Stimulated activated CD8-positive, alpha-beta memory T cell treated with anti-CD3 and anti-CD28 coated beads, Interleukin-2, amount 100 ng/mL, for 1 hour (primary cell): ENCODE measurements at places on chromosomes 1 and 21.

DNA sequence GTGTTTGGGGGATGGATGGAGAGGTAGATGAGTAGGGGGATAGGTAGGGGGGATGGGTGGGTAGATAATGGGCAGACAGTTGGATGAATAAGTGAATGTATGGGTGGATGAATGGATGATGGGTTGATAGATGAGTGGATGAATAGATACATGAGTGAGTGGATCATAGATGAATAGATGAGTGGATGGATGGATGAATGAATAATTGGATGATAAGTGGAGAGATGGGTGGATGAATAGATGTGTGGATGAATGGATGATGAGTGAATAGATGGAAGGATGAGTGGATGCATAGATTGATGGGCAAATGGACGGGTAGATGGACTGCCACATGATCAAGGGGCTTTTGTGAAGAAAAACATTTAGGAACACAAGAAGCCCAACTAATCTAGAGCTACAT lies 133.3 kb upstream of the F3 start:
- no peak for DNase-seq

- no peak for DNase-seq
Observed at GRCh38 chr1:174569240-174569639, 121.5 kb downstream of the GPR52 start.

GRCh38 chr1:55428944-55429931 lies 214.1 kb upstream of the USP24 start:
- DNase-seq: no peak

DNA sequence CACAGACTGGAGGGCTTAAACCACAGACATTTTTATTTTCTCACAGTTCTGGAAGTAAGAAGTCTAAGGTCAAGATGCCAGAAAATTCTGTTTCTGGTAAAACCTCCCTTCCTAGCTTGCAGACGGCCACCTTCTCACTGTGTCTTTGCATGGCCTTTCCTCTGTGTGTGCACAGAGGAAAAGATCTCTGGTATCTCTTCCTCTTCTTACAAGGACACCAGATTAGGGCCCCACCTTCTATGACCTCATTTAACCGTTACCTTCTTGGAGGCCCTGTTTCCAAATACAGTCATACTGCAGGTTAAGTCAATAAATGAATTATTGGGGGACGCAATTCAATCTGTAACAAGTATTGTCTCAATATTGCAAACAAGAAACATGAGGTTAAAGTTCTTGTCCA lies 63.0 kb upstream of the PRDX6 start:
- DNase-seq: no peak

DNA sequence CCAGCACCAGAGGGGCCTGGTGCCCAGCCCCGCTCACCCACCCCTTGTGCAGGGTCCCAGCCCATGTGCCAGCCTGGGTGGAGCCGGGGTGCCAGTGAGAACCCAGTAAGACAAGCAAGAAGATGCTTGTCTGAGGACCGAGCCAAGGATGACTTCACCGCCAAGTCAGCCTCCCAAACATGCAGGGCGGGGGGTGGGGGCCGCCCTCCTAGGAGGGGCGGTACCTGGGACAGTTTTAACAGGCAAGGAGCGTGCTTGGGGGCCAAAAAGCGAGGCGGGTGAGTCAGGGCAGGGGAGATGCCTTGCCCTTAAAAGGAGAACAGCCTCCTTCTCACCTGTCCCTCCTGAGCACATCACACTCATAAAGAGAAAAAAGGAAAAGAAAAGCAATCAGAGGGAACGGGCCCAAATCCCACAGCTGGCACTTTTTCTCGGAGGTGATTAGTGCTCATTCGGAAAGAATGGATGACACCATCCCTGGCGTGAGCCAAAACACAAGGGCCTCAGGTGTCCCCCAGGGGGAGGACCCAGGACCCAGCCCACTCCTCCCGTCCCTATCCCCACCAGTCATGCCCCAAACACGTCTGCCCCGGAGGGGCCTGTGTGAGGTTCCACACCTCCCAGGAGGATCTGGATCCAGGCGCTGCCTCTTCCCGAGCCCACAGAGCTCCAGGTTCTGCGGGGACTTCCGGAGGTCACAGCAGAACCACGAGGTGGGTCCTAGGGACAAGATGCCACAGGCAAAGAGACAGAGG lies 77.6 kb upstream of the IFFO2 start:
- DNase-seq: no peak
